ENCODE measurements at places on chromosomes 16 and 17. TPM values are rescaled to one million over a fixed set of nuclear protein-coding genes. Genes with fewer than 3 reads are reported as not detected.

DNA sequence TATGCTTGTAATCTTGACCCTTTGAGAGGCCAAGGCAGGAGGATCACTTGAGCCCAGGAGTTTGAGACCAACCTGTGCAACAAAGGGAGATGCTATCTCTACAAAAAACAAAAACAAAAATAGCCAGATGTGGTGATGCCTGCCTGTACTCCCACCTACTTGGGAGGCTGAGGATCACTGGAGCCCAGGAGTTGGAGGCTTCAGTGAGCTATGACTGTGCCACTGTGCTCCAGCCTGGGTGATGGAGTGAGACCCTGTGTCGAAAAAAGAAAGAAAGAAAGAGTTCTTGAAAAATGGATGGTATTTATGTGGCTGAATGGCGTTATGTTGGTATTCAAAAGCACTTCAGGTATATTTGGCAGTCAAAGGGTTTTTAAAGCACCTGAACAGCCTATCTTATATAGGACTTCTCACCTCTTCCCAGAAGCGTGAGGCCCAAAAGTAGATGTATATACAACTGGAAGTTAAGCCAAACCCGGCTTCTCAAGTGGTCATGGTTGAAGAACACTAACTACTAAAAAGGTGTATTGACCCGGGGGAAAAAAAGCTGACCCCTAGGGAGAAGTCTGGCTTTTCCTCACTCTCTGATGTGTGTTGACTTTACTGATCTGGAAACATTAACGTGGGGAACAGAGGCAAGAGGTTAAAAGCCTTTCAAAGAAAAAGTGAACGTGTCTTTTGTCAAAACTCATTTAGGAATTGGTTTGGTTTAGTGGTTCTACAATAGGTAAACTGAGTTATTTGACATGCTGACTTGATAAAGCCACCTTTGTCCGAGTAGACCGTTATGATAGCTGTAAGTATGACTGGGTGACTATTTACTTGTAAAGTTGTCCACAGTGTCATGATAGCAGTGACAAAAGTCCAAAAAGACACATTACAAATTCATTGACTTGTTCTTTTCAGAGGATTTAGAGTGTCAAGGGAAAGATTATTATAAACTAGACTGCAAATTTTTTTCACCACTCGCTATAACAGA, 183.4 kb downstream of the IRX3 start:
- no peak for DNase-seq

- no peak for DNase-seq
Observed at GRCh38 chr16:49487746-49488145, 114.1 kb downstream of the C16orf78 start.

DNA sequence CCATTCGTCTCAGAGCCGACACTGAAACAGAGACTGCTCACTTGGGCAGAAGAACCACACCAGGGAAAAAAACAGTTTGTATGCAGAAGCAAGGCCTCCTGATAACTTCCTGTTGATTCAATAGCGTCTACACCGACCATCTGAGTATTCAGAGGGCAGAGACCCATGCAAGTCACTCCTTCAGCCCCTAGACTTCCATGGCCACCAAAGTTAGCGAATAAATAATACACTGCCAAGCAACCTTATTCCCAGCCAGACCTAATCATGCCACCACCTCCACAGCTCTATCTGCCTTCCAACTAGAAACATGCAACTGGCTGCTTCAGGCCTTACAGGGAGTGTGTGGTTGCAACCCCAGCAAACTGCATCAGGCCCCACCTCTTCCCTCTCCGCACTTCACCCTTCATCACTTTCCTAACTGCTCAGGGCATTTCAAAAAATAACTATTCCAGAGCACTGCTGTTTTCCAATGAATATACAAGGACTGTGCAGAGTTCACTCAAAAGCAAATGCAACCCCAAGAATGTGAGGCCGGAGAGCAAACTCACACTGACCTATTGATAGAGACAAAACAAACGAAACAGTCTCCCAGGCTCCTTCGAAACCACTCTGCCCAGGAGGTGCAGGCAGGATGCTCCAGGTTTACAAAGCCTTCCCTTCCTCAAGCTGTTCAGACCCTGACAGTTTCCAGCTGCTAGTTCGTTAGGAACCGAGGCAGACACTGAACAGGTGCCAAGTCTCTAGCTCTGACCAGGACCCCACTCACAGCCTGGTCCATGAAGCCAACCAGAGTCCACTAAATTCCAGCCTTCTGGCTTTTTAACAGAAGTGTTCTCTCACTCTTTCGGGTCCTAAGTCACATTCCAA, 3.6 kb downstream of the USP7 start:
- no peak for DNase-seq

The ICAM2 gene
- polyA plus RNA-seq = 34.0 TPM
